Endothelial cell (in vitro differentiated cells): ENCODE measurements at places on chromosomes 2 and 18. TPM values are rescaled to one million over a fixed set of nuclear protein-coding genes. Genes with fewer than 3 reads are reported as not detected.

DNA sequence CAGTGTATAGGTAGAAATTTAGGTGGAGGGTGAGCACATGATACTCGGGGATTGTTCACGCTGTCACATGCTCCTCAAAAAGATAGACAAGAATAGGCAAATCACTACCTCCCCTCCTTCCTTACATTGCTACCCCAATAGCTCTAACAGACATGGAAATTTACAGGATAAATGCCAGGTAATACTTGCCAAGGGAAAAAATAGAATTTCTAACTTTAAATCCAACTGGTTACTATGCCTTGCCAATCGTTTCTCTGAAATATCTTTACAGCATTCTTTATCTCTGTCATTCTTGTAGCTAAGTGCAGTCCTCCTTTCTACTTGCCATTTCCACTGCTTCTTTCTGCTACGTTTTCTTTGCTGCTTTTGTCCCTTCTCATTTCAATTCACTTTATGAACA lies 339.8 kb upstream of the ZEB2 start:
- DNase-seq: no peak

- DNase-seq: no peak
Measured at GRCh38 chr2:226738821-226739544, 60.6 kb downstream of the IRS1 start.

GKN1 gene
- not detected for total RNA-seq

MMADHC gene
- 86.0 TPM for total RNA-seq

DNA sequence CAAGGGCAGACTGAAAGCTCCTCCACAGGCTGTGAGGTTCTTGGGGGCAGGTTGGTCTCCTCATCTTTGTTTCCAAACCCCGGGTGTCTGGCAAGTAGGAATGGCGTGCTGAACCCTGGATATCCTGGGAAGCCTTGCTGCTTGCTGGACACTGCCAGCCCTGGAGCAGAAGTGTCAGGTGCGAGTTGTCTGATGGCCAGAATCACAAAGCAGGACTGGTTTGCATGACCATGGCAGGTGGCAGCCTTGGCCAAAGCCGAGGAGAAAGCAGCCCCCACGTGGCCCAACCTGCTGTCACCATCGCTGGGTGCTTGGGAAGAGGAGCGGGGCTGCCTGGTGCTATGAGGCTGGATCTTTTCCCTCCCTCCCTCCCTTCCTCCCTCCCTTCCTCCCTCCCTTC lies 309.5 kb upstream of the HS6ST1 start:
- DNase-seq: no peak

OR6B2 gene
- total RNA-seq: 0.23 TPM

- DNase-seq: no peak
Measured at GRCh38 chr2:174704642-174705041, 59.6 kb downstream of the CHRNA1 start.

CNDP1 gene
- not detected for total RNA-seq

- DNase-seq: no peak
Measured at GRCh38 chr2:68732036-68732932, 2.3 kb upstream of the ARHGAP25 start.

DNA sequence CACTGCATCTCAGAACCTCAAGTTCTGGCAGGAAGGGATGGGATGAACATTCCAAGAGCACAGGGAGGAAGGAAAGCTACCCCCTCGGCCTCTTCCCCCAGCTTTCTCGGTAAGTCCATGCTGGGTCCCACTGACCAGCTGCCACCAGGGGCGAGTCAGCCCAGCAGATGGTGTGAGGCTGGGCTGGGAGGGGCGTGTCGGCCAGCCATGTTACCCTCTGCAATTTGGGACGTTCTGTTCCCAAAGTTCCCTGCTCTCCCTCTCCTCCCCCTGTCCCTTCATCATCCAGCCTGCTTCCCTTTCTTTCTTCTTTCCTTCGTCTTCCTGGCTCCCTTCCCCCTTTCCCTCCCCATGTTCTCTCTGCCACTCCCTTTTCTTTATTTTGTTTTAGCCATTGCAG lies 74.3 kb upstream of the TNP1 start:
- no peak for DNase-seq

HS1BP3 gene
- total RNA-seq: 33.6 TPM

ZNF521 gene
- total RNA-seq: 238 TPM

CD226 gene
- 0.80 TPM for total RNA-seq

DNA sequence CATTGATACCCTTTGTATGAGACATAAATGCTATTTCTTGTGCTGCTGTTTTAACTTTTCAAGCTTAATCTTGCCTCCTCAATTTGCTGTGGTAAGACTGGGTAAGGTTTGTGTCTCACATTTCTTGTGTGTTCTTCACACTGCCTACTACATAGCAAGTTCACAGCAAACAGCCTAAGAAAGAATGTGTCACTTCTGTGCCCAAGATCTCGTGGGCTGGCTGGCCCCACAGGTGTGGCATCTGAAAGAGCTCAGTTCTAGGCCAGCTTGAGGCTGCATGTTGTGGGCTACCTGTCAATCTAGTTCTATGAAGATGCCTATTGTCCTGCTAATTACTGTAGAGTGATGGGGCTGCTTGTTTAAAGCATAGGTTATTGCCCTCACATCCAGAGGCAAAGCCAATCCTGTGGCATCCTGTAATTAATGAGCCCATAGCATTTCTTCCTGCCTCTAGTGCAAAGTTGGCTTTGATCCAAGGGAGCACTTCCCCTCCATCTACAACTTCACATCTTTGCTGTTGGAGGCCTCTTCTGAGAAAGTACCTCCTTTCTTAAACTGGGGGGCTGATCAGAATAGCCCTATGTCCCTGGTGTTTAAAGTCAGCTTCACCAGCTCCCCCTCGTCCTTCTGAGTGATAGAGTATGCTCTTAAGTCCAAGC lies 40.9 kb upstream of the ASPRV1 start:
- no peak for DNase-seq

GRCh38 chr2:222424276-222424728 lies at the start of gene SGPP2:
TSS of gene SGPP2 (plus strand) at chr2:222424543. CDS start at chr2:222424603, 60 bp downstream.
- no peak for DNase-seq

DNA sequence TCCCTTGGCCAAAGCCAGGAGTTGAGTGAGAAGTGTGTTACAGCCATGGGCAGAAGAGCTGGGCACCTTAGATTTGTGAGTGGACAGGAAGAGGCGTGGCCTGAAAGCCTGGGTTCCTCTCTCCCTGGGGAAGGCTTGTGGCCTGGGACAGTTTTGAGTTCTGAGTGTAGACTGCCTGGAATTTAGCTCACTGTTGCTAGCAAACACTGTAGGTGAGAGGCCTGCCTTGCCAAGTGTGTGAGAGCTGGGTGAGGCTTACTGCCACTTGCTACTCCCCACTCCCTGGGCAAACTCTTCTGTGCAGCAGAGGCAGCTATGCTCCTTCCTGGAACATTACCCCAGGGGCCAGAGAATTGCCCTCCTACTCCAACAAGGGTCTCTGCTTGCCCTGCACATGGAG lies 150.0 kb upstream of the GALNT5 start:
- DNase-seq: no peak

GRCh38 chr2:85490861-85491755 lies 47.9 kb upstream of the MAT2A start:
- DNase-seq: no peak

DNA sequence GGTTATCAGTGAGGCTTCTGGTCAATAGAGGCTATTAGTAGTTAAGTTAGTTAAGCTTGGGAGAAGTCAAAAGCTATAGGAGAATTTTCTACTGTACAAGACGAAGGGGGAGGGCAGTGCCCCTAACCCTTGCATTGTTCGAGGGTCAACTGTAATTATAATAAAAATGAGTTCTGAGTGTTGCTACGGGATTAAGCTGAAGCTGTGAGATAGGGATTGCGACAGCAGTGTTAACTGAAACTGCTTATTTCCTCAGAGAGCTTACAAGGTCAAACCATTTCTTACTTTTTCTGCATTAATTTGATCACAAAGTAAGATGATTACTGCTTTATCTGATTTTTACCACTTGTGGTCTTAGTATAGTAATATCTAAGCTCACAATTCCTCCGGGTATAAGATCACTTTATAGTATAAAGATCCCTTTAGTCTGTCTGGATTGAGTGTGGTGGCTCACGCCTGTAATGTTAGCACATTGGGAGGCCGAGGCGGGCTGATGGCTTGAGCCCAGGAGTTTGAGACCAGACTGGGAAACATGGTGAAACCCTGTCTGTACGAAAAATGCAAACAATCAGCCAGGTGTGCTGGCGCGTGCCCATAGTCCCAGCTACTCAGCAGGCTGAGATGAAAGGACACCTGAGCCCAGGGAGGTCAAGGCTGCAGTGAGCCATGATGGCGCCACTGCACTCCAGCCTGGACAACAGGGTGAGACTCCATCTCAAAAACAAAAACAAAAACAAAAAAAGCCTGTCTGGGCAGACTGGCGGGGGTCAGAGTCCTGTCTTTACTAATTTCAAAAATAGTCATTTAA lies 119.5 kb upstream of the TLK1 start:
- no peak for DNase-seq

LHCGR gene
- total RNA-seq: not detected

- peak; percentile 16 for DNase-seq
Measured at GRCh38 chr2:47373747-47374146, 29.2 kb upstream of the MSH2 start.

DNA sequence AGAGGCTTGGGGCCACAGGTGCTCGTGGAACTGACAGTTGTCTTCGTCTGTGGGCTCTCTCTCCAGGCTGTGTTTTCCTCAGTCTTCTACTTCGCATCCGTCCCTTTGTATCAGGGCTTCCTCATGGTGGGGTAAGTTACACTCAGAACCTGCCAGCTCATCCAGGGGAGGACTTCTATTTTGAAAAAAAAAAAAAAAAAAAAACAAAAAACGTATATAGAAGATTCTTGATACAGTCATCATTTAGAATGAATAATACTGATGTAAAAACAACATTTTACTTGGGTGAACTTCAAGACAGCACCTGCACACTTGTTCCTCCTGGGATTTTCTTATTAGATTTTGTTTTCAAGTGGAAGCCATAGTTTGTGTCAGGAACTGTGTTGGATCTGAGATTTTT lies 47.7 kb upstream of the NFATC1 start:
- DNase-seq: no peak

- no peak for DNase-seq
Measured at GRCh38 chr2:215465256-215465655, 29.4 kb upstream of the FN1 start.

GRCh38 chr2:18821431-18821830 lies 232.1 kb upstream of the NT5C1B start:
- DNase-seq: no peak

DNA sequence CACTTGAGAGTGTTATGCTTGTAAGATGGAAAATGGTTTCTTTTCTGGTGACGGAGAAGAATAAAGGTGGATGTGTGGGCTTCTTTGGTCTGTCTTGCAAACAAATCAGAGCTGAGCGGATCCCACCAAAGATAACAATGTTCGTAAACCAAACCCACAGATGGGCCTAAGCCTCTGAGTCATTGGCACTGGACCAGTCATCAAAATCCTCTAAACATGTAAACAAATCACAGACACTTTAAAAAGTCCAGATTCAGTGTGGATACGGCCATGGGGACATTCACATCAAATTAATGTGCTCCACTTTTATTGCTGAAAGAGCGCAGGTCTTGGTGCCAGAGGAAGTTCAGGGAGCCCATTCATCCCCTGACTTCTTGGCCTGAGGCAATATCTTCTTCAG lies 60.5 kb upstream of the TMEM200C start:
- no peak for DNase-seq

SKOR2 gene
- 0.38 TPM for total RNA-seq
